Activated T-cell treated with anti-CD3 and anti-CD28 coated beads, Interleukin-2, amount 50 U/mL, for 1 hour (primary cell): ENCODE measurements at places on chromosomes 2 and 18.

- no peak for DNase-seq
Observed at GRCh38 chr18:22745966-22746365, 187.2 kb upstream of the RBBP8 start.

DNA sequence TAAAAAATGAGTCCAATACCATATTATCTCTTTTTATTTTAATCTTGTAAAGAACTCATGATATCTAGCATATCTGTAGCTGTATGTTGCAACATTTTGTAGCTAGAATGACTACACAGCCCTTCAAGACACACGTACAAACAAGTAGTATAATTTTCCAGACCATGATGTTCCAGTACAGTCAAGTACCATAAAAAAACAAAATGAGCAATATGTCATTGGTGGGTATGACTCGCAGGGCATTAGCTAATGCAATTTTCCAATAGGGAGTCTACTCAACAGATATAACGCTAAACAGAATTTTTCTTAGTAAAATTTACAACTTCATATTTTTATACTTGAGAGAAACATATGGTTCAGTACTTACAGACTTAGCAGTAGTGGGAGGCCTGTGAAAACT, 53.6 kb upstream of the UGP2 start:
- DNase-seq, result no peak

DNA sequence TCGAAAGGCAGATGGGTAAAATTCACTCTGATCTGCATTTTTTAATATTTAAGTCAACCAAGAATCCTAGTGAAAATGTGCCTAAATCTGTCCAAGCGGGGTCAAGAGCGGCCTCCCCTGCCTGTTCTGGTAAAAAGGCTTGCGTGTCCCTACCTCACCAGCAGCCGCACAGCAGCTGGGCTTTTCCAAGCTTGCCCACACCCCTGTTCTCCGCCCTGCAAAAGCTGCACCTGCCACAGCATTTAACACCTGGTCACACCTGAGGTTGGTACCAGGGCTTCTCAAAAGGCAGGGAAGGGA, 25.8 kb upstream of the TMEM182 start:
- DNase-seq, result no peak

GRCh38 chr2:205463466-205464025, 218.8 kb upstream of the NRP2 start:
- DNase-seq, result no peak

- no peak for DNase-seq
Observed at GRCh38 chr2:40315683-40316082, 136.2 kb downstream of the SLC8A1 start.

GRCh38 chr2:20422402-20423271, 24.2 kb upstream of the RHOB start:
- no peak for DNase-seq

DNA sequence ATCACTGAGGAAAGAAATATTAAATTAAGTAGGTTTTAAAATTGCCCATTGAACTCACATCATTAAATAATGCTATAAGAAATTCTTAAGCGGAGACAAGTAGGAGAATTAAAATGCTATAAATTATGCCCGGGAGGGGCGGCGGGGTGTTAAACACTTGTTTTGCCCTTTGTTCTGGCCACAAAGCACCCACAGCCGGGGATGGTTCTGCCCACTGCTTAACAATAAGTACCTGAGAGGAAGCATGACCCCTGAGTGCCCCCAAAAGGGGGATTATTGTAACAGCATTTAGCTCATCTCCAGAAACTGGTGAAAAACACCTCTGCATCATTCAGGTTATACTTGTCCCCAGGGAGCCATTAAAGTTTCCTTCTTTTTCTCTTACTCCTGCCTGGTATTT, 332.7 kb upstream of the POU3F3 start:
- DNase-seq, result no peak

DNA sequence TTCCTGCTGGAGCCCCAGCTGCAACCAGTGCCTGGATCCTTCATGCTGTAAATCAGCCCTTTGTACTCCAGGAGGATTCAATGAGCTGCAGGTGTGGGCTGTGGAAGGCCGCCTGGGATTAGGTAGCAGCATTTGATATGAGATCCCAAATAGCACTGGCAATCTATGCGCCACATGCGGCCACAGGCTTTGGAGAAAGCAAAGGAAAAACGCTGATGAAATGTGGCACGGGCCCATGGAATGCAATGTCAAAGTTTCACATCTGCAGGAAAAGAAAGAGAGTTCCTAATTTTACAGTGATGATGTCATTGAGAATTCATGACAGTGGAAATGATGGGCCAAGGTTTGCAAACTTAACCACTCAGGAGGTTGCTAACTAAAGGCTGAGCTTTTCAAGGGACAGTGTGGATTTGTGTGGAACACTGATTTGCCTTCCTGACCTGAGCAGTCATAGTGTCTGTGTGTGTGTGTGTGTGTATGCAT, 216.4 kb upstream of the OSR1 start:
- no peak for DNase-seq

DNA sequence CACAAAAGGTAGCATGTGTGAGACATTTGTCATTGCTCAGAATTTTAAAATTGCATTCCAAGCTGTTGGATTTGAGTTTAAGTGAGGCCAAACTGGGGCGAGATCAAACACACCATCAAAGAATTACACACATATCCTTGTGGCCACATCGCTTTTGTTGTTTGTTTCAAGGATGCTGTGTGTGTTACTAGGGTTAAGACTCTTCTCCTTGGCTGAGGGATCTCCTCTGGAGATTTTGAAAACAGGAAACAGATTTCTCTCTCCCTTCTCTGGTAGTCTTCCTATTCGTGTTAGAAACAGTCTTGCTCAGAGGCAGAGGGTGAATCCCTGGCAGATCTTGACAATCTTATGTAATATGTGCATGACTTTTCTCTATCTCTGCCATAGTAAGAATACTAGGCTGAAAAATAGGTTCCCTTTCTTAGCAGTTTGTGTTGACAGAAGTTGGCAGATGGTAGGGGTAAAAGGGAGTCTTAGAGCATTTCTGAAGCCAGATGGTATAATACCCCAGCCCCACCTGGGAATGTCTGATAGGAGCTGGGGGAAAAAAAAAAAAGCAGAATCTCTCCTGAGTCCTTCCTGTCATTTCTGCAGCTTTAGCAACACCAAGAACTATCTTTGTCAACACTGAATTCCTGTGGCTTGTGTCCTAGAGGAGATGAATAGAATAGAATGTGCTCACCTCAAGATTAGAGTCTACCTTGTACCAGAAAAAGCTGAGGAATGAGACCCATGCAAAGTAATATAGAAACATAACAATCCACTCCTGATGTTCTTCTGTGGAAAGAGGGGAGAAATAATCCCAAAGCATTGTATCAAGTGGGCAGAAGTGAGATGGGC, 101.8 kb downstream of the XRCC5 start:
- no peak for DNase-seq

- DNase-seq, result no peak
Observed at GRCh38 chr2:58734365-58734764, 493.2 kb upstream of the FANCL start.

GRCh38 chr2:236239276-236240065, 24.7 kb downstream of the ASB18 start:
- no peak for DNase-seq

DNA sequence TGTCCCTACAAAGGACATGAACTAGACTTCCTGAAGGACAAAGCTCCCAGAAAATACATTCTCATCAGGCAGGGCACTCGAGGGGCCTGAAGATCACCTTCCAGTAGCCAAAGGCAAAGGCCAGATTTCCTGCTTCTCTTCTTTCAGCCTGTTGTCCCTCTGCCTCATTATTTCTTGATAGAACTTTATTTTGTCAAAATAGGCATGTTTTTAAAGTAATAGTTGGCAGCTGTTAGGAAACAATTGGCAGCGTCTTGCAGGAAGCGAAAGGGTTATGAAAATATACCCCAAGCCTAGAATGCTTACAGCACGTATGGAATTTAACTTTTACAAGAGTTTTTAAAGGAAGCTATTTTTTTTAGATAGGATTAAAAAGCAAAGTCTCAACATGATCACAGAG, 74.9 kb downstream of the LINC00305 start:
- no peak for DNase-seq

GRCh38 chr2:70531419-70532086, 22.1 kb downstream of the TGFA start:
- no peak for DNase-seq

DNA sequence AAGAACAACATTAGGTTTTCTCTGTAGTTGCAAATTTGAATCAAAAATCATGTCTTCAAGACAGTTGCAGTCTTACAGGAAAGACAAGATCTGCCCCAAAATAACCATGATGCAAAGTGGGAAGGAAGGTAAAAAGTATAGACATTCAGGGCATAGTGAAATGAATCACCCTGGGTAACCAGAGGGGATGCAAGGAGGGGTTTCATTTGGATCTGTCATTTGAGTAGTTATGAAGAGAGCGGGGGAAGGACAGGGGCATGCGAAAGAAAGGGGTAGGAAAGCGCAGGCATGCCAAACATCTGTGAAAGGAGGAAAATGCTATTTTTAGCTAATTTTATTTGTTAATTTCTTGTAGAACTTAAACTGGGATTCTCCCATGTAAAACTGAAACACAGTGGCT, 219.1 kb upstream of the BOD1L2 start:
- no peak for DNase-seq

GRCh38 chr2:59174536-59175243, 933.6 kb upstream of the FANCL start:
- no peak for DNase-seq

GRCh38 chr2:183998041-183998796, 600.1 kb upstream of the ZNF804A start:
- no peak for DNase-seq

GRCh38 chr2:128012698-128013097, 15.2 kb downstream of the SAP130 start:
- no peak for DNase-seq

- no peak for DNase-seq
Observed at GRCh38 chr2:160293391-160294091, 93.5 kb upstream of the ITGB6 start.

- DNase-seq, result no peak
Observed at GRCh38 chr18:27223526-27224291, 38.6 kb upstream of the CHST9 start.

- no peak for DNase-seq
Observed at GRCh38 chr2:82339805-82340204, 2035.3 kb upstream of the LRRTM1 start.

DNA sequence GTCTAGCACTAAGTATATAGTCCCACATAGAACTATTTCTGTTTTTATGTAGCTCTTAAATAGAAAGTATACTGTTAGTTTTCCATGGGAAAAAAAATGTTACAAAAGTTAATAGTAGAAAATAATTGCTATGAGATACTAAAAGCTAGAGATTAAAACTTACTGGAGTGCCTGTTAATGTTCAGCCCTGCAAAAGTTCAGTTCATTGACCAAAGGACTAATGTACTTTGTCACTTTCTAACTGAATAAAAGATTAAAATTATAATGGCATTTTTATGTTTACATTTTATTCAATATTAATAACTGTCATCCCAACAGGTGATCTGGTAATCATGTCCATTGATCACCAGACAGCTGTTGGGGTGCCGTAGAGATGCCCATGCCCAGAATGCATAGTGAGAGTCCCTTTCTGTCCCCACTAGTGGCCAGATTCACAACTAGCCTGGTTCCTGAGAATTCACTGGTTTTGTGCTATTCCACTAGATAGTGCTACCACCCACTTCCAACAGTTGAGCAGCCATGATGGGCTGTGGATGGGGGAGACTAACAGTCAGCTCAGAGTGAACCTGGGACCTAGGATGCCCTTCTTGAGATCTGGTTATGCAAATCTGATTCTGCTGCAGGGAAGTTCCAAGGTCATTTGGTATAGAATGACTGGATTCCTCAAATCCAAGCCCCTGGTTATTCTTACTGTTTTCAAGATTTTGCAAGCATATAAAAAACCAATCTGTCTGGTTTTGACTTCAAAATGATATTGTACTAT, 57.8 kb downstream of the AFTPH start:
- DNase-seq, result no peak

GRCh38 chr2:103887625-103888024, 966.3 kb upstream of the POU3F3 start:
- DNase-seq, result no peak

DNA sequence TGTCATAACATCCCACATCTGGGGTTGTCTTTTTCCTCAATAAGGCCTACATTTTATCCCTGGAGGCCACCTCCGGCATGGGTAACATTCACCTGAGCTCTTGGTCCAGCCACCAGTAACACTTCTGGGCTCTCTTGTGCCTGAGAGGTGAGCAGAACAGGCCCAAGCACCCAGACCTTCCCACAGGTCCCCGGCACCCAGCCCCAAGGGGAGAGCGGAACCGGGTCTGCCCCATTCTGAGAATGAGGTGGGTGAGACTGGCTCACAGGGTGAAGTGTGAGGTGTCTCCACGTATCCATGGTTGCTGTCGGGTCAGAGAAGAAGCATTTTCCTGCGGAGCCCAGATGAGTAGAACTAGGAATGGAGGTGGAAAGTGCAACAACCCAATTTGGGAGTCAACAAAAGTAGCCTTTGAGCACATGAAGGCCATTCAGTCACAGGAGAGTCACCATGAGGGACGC, 496.7 kb upstream of the MYT1L start:
- DNase-seq, result no peak

DNA sequence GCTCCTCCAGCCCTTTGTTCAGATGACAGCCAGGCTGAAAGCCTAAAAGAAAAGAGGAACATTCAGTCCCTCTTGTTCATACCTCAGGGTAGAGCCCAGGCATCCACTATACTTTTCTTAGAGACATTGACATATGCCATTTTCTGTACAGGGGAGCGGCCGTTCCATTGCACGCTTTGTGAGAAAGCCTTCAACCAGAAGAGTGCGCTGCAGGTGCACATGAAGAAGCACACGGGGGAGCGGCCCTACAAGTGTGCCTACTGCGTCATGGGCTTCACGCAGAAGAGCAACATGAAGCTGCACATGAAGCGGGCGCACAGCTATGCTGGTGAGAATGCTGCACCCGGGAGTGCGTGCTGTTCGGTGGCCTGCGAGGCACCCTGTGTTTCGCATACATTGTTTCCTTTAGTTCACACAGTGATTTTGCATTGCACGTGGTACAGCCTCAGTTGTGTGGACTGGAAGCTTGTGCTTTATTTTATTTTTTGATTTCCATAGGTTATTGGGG, 138.2 kb downstream of the ZNF236 start:
- no peak for DNase-seq

- DNase-seq, result peak; percentile 44
Observed at GRCh38 chr2:120253021-120253882, 600 bp downstream of the RALB start.

- DNase-seq, result no peak
Observed at GRCh38 chr2:20205915-20206524, 18.9 kb downstream of the SDC1 start.

DNA sequence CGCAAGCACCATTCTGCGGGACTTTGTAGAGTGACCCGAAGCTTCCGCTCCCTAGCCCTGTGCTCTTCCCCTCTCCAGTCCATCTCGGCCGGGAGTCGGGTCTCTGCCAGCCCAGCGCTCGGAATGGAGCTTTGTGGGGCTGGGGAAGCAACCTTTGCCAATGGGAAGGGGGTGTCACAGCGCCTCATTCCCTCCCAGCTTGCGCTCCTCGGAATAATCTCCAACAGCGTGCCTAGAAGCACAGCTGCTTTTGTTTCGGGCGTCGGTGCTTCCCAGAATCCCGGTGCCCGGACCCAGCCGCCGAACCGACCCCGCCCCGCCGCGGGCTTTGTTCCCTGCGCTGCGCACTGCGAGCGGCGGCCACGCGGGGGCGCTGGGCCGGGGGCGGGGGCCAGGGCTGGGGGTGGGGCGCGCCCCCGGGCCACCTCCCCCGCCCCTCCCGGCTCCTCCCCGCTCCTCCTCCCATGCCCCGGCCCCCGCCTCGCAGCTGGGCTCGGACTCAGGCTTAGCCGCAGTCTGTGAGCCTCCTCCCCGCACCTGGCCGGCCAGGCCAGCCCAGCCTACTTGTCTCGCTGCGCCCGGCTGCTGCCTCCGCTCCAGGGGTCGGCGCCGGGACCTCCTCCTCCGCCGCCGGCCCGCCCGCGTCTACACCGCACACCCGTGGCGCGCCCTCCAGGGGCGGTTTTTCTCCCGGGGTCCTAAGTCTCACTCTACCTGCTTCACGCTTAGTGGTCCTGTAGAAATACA, 77.7 kb upstream of the SMAD2 start:
- peak; percentile 62 for DNase-seq
